Stimulated activated CD4-positive, alpha-beta T cell treated with anti-CD3 and anti-CD28 coated beads, Interleukin-1b, Interleukin-23, amount 100 ng/mL, for 48 hours (primary cell): ENCODE measurements at places on chromosomes 6 and 20.

GRCh38 chr6:168641446-168641845, 200.5 kb downstream of the SMOC2 start:
- DNase-seq = no peak

GRCh38 chr6:8707956-8708772, 272.8 kb upstream of the SLC35B3 start:
- DNase-seq = no peak

DNA sequence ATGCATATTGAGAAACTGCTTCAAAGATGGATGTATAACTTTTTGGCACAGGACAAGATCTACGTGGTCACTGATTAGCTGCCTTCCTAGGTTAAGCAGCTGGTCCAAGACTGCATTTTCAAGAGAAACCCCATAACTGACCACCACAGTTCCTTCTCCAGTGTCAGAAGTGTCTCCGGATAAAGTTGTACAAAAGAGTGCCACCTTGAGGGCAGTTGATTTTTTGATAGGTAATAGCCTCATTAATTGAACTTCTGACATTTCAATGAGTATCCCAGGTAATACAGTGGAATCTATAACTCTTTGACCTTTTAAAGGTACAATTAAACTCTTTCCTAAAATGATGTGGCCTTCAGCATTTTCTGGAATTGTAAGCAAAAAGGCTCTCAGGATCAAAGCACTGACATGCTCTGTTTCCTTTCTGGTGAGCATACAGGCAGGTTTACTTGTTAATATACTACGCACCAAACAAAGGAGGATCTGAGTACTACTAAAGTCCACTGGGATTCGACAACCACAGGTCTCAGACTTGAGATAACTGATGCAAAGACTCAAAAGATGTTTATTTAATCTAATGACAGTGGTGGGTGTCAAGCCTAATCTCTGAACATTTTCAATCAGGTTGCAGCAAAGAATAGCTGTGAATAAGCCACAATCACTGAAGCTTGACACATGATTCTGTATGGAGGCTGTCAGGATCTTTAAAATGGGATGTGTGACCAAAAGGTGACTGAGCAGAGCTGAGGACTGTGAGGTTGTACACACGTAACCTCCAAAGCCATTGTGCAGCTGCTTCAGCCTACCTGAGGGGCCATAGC, 21.2 kb downstream of the MKKS start:
- no peak for DNase-seq

DNA sequence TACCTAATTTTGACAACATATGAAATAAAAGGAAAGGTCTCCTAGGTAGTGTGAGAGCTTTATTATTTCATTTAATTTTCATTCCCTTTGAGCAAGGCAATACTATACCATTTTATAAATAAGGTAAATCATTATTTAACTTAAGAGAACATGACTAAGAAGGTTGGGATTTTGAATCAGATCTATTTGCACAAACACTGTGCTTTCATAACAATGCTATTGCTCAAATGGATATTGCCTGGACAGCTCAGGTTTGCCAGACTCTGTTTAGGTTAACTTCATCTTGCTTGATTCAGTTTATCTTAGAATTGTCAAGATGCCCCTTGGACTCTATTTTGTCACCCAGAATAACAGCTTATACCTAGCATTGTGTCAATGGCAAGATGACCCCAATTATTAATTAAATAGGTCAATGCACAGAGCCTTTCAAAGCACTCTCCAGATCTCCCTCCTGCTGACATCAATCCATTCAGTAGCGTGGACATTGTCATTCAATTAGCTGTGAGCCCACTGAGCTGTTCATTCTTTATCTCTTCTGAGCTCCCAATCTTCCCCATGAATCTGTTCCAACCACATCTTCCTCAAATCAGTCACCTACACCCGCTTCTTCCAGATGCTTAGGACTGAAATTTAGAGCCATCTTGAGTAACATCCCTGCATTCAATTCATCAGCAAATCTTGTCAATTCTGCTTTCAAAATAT, 42.1 kb upstream of the TMEM30A start:
- no peak for DNase-seq

DNA sequence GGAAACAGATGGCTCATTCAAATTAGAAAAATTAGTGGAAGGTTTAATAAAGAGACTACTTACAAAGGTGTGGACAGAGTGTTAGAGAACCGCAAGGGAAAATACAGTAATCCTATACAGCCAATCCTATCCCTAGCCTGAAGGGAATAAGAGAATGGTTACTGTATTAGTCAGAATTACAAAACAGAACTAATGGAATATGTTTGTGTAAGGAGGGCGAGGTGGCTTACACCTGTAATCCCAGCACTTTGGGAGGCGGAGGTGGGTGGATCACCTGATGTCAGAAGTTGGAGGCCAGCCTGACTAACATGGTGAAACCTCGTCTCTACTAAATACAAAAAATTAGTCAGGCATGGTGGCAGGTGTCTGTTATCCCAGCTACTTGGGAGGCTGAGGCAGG, 16.3 kb upstream of the TRPC4AP start:
- DNase-seq = no peak

- DNase-seq = no peak
Measured at GRCh38 chr6:78749326-78749725, 118.0 kb upstream of the IRAK1BP1 start.

DNA sequence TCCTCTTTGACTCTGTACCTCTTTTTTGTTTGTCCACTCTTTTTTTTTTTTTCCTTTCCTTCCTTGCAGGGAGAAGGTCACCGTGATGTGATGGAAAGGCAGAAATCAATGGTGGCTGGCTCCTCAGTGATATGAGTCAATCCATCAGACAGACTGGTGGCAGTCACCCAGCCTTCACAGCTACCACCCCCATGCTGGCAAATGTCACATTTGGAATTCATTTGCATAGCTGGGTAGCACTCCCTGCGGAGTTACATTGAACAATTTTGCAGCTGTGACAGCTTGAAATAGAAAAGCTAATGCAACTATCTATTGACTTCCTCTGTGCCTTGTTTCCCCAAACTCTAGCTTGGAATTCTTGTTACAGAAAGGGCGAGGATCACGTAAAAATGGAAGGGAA, 668.4 kb downstream of the C6orf118 start:
- DNase-seq = no peak

DNA sequence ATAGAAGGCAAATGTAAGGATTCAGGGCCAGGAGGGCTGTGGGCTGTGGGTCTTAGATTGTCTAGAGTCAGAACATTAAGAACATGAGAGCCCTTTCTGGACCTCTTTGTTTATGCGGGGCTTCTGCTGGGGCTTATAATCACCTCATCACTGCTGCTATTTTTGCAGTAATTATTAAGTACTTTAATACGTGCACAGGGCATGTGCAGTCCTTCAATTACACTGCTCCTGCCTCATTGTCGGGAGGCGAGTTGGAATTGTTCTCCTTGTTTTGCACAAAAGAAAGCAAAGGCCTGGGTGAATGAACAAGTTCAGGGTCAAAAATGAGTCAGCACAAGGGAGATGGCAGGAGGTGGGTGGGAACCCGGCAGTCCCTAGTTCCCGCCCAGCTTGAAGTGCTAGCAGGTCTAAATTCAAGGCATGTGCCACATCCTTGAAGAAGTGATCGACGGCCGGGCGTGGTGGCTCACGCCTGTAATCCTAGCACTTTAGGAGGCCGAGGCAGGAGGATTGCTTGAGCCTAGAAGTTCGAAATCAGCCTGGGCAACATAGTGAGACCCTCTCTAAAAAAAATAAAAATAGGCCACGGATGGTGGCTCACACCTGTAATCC, 34.4 kb upstream of the PTPN1 start:
- DNase-seq = no peak

GRCh38 chr20:22180244-22180643, 404.1 kb downstream of the FOXA2 start:
- no peak for DNase-seq

DNA sequence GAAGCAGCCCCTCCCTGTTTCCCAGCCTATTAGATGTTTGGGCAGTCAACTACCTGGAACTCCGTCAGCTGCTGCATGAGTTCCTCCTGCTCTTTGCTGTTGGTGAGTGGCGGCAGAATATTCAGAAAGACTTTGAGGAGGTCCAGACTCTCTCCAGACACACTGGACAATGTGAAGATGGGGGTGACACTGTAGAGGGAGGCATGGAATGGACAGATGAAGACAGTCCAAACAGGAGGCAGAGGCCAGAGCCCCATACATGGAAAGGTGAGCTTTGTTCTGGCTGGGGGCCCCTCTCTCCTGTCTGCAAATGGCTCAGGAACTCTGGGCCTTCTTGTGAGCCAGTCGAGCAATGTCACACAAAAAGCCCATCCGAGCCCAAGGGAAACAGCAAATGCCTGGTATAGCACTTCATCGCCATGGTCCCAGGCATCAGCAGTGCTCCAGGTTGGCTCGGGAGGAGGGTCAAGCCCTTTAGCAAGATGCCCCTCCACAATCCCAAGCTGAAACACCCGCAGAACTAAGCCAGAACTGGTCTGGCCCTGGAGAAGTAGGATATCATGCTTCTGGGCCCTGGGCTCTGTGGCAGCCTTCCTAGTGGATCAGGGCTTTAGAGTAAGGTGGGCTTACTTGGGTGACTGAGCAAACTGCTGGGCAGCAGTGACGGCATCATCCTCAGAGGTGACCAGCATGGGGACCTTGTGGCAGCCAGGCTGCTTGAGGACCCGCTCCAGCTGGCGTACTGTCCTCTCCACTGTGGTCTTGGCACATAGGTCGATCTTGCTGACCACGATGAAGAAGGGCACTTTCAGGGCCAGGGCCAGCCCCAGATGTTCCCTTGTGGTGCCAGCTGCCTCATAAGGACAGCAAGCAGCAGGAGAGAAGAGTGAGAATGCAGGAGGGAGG, 4.9 kb downstream of the GTPBP2 start:
- no peak for DNase-seq

GRCh38 chr6:168865-169455, 123.3 kb upstream of the DUSP22 start:
- DNase-seq = no peak

DNA sequence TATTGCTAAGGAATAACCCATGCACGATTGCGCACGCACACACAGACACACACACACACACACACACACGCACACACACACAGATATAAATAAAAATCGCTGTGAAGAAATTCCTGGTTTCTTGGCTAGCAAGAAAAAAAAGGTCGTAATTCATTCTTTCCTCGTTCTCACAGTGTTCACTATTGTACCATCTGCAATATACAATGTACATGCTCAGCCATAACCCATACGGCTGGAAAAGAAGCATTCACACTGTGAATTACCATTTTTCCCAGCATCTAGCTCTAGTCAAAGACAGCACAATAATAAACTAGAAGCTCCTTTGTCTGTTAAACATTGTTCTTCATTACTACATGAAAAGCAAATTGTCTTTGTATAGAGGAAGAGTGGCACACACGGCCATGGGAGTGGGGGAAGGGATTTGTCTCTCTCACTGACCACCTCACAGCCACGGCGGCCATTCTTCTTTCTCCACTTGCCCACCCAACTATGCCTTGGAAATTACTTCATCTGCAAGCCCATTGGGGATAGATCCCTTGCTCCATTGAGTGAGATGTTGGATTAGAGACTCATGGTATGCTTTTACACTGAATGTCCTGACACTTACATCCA, 115.3 kb upstream of the ID4 start:
- no peak for DNase-seq

- no peak for DNase-seq
Measured at GRCh38 chr6:38640216-38640909, 634 bp upstream of the BTBD9 start.

GRCh38 chr6:109783250-109783986, 92.3 kb downstream of the FIG4 start:
- no peak for DNase-seq

- DNase-seq = no peak
Measured at GRCh38 chr6:150252714-150253444, 110.0 kb downstream of the PPP1R14C start.

- DNase-seq = no peak
Measured at GRCh38 chr6:24947636-24948035, 11.9 kb upstream of the RIPOR2 start.

GRCh38 chr6:114087496-114087895, 116.5 kb upstream of the HDAC2 start:
- DNase-seq = no peak

- no peak for DNase-seq
Measured at GRCh38 chr6:161891542-161891941, 617.7 kb upstream of the AGPAT4 start.

- DNase-seq = peak; percentile 59
Measured at GRCh38 chr6:28719275-28719940, 193.7 kb downstream of the GPX5 start.

- DNase-seq = no peak
Measured at GRCh38 chr20:43372051-43372450, 85.6 kb upstream of the SRSF6 start.

DNA sequence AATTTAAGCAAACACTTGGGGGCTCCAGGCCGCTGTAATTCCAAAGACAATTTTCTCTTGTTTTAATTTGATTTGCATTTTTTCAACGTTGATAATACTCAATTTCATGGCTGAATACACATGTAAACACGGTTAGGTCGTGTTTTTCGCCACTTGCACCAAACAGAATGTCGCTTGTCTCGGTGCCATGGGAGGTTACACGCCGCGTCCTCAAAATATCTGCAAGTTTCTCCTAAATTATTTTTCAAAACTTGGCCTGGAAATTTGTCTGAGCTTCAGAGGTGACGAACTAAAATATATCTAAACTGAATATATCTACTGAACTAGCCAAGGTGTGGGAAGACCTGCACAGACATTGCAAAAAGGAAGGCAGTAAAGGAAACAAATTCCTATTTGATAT, 15.0 kb downstream of the FOXA2 start:
- no peak for DNase-seq

DNA sequence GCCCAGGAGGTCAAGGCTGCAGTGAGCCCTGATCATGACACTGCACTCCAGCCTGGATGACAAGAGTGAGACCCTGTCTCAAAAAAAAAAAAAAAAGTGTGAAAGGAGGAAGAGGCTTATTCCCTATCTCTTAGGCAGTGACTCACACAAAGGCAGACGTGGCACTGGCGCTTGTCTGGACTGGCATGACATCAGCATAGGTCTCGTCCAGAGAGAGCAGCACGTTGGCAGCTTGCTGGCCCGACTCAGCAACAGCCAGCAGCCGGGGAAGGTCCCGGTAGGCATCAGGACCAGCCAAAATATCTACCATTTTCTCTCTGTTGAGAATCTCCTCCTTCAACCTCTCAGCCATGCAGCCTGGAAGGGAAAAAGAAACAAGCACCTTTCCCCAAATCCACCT, 14.1 kb downstream of the CDK5RAP1 start:
- DNase-seq = no peak

- no peak for DNase-seq
Measured at GRCh38 chr20:61346996-61347395, 94.9 kb downstream of the CDH4 start.

DNA sequence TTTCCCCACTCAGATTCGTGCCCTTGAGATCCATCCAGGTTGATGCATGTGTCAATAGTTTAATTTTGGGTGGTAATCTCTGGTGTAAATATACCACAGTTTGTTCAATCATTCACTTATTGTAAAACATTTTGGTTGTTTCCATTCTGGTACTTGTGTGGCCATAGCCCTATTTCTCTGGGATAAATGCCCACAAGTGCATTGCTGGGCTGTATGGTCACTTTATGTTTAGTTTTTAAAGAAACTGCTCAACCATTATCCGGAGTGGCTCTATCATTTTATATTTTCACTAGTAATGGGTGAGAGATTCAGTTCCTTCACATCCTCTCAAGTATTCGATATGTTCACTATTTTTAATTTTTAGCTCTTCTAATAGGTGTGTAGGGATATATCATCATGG, 60.7 kb upstream of the RNF24 start:
- DNase-seq = no peak
